CD8-positive, alpha-beta memory T cell (primary cell): ENCODE measurements at places on chromosomes 2 and 18. TPM values are rescaled to one million over a fixed set of nuclear protein-coding genes. Genes with fewer than 3 reads are reported as not detected.

CTLA4 gene
- 37.7 TPM for total RNA-seq

- no peak for DNase-seq
These were observed 81.8 kb upstream of the RBMS1 start for GRCh38 chr2:160575368-160575767.

EPAS1 gene
- total RNA-seq = 9.0 TPM

IL1R1 gene
- total RNA-seq = 3.7 TPM

- DNase-seq = no peak
These were observed 283.2 kb downstream of the INSIG2 start for GRCh38 chr2:118371515-118371914.

DNA sequence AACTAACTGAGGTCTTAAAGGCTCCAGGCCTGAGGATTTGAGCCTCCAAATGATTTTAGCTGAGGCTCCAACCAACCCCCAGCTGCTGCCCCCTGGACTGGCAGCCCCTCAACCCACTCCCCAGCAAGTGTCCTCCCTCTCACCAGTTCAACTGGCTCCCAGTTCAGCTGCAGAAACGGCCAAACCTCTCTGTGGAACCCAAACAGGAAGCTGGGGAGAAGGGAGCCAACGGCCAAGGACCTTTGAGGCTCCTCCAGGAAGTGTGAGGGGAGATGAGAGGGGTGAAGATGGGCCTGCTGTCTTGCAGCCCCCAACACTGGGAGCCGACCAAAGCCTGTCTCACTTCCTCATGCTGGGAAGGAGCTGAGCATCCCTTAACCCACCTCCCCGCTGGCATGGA, 24.9 kb downstream of the ZFP36L2 start:
- no peak for DNase-seq
